CD4-positive, alpha-beta memory T cell (primary cell): ENCODE measurements at places on chromosomes 6 and 20. TPM values are rescaled to one million over a fixed set of nuclear protein-coding genes. Genes with fewer than 3 reads are reported as not detected.
A peak's percentile ranks its signal among the peaks of the same experiment; 100 is the strongest.

DNA sequence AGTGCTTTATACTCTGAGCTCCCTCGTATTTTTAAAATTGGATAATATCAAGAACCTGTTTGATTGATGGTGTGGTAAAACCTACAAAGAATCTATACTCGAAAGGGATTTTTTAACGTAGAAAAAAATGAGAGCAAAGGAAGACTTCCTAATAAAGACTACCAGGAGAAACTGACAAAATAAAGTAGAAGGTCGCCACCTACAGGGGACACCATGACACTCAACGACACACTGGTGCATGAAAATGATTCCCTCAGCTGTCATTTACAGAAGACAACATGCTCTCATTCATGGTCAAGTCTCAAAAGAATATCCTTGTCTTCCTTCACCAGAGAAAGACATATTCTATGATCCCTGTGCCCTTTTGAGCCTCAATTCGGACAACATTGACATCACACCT lies 10.1 kb upstream of the NHSL1 start:
- peaks cover under 1% of the 10 kb centered on the region for H3K4me1 ChIP-seq
- H3K27ac ChIP-seq: no peak overlapping the region
- DNase-seq: peak; percentile 48
- H3K27me3 ChIP-seq: no peaks in the 10 kb centered on the region
- no peaks in the 10 kb centered on the region for H3K36me3 ChIP-seq
- no peak overlapping the region for H3K4me3 ChIP-seq

DNA sequence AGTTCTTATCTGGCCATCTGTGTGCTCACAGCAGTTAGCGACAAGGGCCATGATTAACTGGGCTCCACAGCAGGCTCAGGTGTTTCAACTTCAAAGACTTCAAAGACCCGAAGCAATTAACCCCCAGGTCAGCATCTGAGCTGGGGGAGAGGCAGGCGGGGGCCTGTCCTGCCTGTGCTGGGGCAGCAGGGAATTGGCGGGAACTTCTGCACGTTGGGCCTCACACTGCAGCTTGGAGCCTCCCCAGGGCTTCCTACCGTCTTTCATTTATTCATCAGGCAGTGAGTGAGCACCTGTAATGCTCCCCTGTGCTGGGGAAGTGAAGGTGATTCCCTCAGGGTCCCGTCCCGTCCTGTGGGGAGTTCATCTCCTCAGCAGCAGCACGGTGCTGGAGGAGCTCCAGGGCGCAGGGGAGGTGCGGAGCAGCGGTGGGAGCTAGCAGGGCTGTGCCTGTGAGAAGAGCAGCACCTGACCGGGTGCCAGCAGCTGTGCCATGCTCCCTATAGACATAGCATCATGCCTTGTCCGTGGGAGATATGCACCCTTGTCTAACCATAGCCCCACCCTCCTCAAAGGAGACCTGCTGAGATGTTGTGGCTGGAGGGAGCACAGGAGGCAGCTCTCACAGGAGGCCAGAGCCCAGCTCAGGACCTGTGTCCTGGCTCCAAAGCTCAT lies 51.8 kb upstream of the FRMD1 start:
- no peak for DNase-seq
- H3K27ac ChIP-seq: no peak overlapping the region
- H3K4me3 ChIP-seq: no peak overlapping the region

DNA sequence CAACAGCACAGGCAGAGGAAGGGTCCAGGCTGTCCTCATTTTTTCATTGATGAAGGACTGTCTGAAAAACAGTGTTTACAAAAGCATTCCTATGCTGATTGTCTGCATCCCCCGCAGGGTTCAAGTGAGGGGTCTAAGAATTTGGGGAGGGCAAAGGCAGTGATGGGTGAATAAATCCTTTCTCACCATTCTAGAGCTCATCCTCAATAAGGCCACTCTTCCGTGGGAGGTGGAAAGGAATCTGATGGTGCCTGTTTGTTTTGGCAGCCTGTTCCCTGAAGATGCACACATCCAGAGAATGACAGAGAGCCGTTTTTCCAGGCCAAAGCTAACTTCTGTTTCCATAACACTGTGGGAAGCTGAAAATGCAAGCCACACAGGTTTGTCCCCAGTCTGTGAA lies 164.5 kb downstream of the MOXD1 start:
- no peak for DNase-seq
- no peaks in the 10 kb centered on the region for H3K36me3 ChIP-seq
- H3K4me3 ChIP-seq: no peak overlapping the region
- no peaks in the 10 kb centered on the region for H3K4me1 ChIP-seq
- H3K27ac ChIP-seq: no peak overlapping the region

DNA sequence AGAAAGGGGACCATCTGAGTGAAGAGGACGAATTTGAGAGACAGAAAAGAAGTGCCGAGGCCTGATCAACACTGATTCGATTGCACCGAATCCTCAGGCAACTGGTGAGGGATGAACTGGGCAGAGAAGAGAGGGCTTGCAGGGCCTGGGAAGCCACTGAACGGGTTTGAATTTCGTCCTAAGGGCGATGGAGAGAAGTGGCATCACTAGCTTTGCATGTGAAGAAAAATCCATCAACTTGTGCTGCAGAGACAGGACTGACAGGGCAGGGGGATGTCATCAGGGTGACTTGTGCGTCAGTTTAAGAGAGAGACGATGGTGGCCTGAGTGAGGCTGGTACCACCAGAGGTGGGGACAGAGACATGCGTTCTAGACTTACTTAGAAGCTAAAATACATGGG lies 73.7 kb upstream of the SLC22A23 start:
- no peak overlapping the region for H3K4me3 ChIP-seq
- DNase-seq: no peak
- H3K27me3 ChIP-seq: no peaks in the 10 kb centered on the region
- no peak overlapping the region for H3K27ac ChIP-seq
- H3K36me3 ChIP-seq: no peaks in the 10 kb centered on the region

DNA sequence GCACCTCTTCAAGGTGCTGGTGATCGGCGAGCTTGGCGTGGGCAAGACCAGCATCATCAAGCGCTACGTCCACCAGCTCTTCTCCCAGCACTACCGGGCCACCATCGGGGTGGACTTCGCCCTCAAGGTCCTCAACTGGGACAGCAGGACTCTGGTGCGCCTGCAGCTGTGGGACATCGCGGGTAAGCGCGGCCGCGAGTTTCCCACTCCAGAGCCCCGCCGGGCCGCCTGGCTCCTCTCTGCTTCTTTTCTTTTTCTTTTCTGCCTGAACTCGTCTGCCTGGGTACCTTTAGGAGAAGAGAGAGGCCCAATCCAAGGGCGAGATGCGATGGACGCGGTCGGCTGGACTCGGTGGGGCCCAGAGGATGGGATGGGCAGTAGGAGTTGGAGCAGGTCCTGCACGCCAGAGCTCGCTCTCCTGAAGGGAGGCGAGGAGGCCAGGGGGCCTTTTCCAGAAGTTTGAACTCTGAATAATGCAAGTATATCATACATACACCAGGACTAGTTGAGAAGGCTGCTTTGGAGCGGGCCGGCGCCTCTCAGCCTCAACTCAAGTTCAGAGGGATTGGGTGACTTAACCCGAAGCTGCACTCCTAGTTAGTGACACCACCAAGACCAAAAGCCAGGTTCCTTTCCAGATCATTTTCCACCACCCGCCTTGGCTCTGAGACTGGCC lies 445 bp downstream of the RAB32 start:
- DNase-seq: no peak
- H3K4me3 ChIP-seq: no peak overlapping the region
- H3K27me3 ChIP-seq: peaks cover 3% of the 10 kb centered on the region
- H3K27ac ChIP-seq: no peak overlapping the region

- H3K27ac ChIP-seq: no peak overlapping the region
- H3K27me3 ChIP-seq: no peaks in the 10 kb centered on the region
- H3K4me3 ChIP-seq: no peak overlapping the region
- no peak for DNase-seq
- H3K4me1 ChIP-seq: no peaks in the 10 kb centered on the region
- H3K36me3 ChIP-seq: no peaks in the 10 kb centered on the region
These were observed 238.9 kb upstream of the FLRT3 start for GRCh38 chr20:14576196-14576877.

DNA sequence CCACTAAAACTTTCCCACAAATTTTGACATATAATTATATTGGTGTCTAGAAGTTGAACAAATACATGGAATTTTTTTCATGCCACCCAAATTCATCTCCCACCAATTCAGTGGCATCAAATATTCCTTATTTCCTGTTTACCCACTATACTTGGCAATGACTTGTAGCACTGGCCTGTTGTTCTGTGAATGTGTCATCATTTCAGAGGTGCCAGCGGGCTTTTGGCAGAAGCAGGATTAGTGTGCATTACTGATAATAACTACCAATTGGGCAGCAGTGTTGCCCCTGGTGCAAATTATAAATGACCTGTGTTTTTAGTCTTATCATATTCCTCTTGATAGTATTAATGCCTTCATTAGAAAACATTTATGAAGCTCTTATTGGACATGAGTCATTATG lies 121.3 kb downstream of the TFAP2B start:
- H3K36me3 ChIP-seq: no peaks in the 10 kb centered on the region
- no peaks in the 10 kb centered on the region for H3K27me3 ChIP-seq

GRCh38 chr6:143155681-143156080 lies 95.0 kb downstream of the AIG1 start:
- no peak overlapping the region for H3K27ac ChIP-seq
- DNase-seq: no peak
- H3K4me1 ChIP-seq: no peaks in the 10 kb centered on the region

- no peak overlapping the region for H3K27ac ChIP-seq
- no peak for DNase-seq
- no peaks in the 10 kb centered on the region for H3K36me3 ChIP-seq
- no peaks in the 10 kb centered on the region for H3K27me3 ChIP-seq
- no peak overlapping the region for H3K4me3 ChIP-seq
These were observed 775.8 kb downstream of the MAFB start for GRCh38 chr20:39913274-39913673.

GRCh38 chr20:63863798-63864544 lies 1.1 kb upstream of the TPD52L2 start:
- peaks cover 33% of the 10 kb centered on the region for H3K4me1 ChIP-seq
- DNase-seq: peak; percentile 82
- peak overlapping the region; percentile 81 for H3K27ac ChIP-seq

GRCh38 chr20:3592931-3593330 lies 70.3 kb downstream of the GFRA4 start:
- no peak overlapping the region for H3K27ac ChIP-seq
- H3K36me3 ChIP-seq: peaks cover 39% of the 10 kb centered on the region
- no peak overlapping the region for H3K4me3 ChIP-seq
- H3K27me3 ChIP-seq: no peaks in the 10 kb centered on the region

DNA sequence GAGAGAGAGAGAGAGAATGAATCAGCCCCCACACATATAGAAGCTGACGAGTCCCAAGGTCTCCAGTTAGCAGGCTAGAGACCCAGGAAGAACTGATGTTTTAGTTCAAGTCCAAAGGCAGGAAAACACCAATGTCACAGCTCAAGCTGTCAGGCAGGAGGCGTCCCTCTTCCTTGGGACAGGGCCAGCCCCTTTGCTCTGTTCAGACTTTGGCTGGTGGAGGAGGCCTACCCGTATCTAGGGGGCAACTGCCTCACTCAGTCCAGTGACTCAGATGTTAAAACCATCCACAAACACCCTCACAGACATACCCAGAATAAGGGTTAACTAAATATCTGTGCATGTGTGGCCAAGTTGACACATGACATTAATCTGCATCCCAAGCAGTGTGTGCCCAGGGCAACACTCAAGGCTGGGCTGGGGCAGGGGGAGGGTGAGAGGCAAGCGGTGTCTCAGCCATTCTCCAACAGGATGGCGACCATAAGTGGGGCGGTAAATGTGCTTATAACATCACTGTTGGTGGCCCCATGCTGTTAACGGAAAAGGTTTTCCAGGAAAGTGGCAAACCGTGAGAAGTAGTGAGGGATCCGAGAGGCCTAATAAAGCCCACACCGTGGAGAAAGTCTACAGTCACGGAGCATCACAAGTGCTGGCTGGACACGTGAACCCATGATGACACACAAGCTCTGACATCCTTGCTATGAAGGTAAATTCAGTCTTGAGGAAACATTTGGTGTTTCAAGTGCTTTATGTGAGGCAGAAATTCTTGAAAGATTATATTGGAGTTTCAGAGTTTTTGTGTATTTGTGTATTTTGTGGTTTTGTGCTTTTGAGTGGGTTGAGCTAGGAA lies 28.1 kb downstream of the RAMACL start:
- H3K4me1 ChIP-seq: no peaks in the 10 kb centered on the region
- H3K4me3 ChIP-seq: no peak overlapping the region
- no peak overlapping the region for H3K27ac ChIP-seq
- no peaks in the 10 kb centered on the region for H3K36me3 ChIP-seq
- no peak for DNase-seq

GRCh38 chr20:48492715-48493070 lies 335.1 kb downstream of the PREX1 start:
- DNase-seq: no peak
- no peak overlapping the region for H3K27ac ChIP-seq
- no peaks in the 10 kb centered on the region for H3K4me1 ChIP-seq
- no peaks in the 10 kb centered on the region for H3K36me3 ChIP-seq
- H3K4me3 ChIP-seq: no peak overlapping the region
- no peaks in the 10 kb centered on the region for H3K27me3 ChIP-seq

GCNT2 gene
- total RNA-seq: 4.2 TPM

AVP gene
- not detected for total RNA-seq

TRIM31 gene
- total RNA-seq: not detected

HLA-DMB gene
- 7.9 TPM for total RNA-seq
